ENCODE measurements at places on chromosomes 12 and 14.

DNA sequence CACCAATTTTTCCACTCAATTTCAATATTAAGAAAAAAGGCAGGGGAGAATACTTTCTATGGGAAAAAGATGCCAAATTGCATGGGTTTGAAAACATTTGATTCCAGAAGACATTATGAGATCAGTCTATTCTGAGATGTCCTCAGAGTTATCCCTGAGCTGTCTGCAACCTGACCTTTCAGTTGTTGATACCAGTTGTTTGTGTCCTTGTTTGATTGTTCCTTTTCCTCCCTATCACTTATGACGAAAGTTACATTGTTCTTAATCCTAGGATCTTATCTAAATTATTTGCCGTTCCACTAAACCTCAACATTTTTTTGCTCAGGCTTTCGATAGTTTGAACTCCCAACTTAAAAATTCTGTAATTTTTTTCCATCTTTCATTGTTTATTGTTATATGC, 336.3 kb upstream of the NOVA1 start:
- DNase-seq, result no peak

- DNase-seq, result no peak
Observed at GRCh38 chr12:120095736-120096135, 20.8 kb downstream of the RAB35 start.

DNA sequence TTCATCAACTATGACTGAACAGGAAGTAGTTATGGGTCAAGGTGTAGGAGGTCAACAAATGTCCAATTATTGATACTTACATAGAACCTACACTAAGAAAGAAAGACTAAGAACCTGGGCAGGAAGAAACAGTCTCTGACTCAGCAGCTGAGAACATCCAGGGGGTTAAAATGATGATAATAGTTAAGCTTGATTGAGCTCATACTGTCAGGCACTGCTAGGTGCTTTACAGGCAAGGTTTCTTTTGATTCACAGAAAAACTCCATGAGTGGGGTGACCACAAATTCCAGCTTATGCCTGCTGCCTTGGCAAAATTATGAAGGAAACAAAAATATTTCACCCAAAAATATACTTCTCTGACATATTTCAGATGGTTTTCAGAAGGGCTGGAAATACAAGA, 75.0 kb downstream of the ACADS start:
- no peak for DNase-seq

DNA sequence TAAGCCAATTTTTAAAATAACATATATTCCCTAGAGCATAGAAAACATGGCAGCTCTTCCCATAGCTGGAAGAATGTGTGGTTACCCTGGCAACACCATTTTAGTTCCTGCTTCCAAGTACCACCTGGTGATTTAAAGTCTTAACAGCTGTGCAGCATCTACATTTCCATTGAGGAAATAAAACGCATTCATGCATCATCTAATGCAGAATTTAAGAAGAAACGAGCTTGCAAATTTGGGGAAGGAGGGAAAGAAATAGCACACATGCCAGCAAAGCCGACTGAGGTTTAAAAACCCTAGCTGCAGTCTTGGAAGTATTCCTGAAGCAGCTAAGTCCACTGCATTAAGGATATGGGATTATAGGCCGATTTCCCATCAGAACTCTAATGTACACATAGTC, 22.8 kb upstream of the SLC38A2 start:
- DNase-seq, result no peak

- DNase-seq, result no peak
Observed at GRCh38 chr14:79781882-79782281, 429.4 kb downstream of the DIO2 start.

DNA sequence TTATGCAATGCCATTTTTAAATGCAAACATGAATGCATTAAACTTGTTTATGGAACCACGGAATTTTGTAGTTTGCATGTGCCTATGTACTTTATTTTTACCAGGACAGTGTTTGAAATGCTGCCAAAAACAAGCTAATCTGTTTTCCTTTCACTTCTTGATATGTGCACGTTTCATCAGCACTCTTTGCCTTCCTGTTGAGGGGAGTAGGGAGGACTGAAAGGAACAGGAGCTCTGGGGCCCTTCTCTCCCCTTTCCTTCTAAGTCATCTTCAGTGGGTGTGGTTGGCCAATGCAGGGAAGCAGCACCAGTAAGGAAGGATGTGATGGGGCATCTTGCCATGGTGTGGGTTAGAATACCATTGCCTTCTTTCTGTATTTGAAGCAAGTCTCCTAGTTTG, 12.1 kb upstream of the PPP4R4 start:
- no peak for DNase-seq

DNA sequence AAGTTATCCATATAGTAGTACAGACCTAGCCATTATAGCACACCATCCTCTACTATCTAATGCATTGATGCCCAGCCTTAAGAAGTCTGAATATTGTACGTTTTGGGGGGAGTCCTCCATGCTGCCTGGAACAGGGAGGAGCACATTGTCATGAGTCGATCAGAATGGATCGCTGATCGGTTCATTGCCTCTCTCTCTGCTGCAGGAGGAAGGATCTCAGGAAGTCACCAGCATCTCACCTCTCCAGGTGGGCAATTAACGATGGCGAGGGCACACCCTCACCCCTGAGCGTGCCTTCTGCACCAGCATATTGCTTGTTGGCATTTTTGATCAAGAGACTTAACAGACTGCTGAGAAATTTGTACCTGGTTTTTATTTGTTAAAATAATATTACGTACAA, 11.5 kb downstream of the CCND2 start:
- DNase-seq, result no peak

DNA sequence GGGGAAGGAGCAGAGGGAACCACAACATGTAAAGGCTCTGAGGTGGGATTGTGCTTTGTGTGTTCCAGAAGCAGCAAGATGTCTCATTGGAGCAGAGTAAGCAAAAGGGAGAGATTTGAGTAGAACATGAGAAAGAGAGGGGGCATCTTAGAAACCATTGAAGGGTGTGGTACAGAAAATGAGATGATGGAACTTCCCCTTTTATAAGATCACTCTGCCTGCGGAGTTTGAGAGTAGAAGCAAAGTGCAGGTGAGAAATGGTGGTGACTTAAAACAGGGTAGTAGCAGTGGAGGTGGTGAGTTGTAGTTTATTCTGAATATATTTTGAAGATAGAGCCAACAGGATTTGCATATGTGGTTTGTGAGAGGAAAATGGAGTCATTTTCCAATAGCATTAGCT, 56.0 kb downstream of the FBXO34 start:
- DNase-seq, result no peak

DNA sequence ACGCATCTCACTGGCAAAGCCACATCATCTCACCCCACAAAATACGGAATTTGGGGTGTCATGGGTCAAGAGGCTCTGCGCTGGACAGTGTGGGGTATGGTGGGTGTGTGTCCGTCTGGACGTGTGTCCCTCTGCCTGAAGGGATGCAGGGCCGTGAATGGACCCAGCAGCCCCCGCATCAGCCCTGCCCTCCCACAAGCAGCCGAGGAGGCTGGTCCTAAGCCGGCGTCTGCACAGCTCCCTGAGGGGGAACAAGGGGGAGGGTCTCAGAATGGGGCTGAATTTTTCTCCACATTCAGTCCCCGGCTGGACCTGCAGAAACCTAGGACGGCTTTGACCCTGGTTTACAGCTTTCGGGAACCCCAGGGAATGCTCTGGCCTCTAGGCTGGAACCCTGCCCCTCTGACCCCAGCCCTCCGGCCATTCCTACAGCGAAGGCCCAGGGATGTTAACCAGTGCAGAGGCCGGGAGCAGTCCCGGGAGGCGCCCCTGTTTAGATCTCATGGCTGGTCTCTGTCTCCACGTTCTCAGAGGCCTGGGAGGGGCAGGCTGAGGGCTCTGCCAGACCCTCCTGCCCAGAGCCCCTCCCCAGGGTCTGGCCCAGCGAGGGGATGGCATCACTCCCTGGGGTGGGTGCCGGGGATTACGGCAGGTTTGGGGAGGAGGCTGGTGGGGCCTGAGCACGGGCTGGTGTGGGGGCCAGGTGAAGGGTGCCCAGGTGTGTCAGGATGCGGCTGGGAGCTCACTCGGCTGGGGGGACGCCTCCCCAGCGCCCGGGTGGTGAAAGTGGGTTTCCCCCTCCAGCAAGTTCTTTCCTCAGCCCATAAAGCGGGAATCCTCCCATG, 156.5 kb upstream of the C14orf180 start:
- no peak for DNase-seq

DNA sequence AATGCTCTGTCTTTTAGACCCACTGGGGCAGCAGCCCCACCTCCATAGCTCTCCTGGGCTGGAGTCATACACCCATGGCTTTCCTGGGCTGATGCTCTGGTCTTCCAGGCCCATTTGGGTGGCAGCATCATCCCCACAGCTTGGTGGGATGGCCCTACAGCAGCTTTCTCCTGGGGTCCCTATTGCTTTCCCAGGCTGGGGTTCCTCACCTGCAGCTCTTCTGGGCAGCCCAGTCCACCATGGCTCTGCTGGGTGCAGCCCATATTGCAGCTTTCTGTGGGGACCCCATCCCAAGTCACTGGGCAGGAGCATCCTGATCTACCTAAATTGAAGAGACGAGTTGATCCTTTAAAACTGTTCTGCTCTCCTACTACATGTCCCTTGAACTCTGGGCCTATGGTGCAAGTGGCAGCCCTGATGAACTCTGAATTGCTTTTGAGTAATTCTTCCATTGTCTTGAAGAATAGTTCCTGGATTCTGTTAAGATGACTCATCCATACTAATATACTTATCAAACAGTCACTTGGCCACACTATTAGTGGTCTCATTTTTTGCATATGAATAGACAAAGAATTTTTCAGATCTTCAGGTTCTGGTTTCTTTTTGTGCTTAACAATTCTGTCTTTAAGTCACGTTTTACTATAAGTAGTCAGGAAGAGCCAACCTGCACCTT, 390.1 kb downstream of the DPF3 start:
- DNase-seq, result no peak

DNA sequence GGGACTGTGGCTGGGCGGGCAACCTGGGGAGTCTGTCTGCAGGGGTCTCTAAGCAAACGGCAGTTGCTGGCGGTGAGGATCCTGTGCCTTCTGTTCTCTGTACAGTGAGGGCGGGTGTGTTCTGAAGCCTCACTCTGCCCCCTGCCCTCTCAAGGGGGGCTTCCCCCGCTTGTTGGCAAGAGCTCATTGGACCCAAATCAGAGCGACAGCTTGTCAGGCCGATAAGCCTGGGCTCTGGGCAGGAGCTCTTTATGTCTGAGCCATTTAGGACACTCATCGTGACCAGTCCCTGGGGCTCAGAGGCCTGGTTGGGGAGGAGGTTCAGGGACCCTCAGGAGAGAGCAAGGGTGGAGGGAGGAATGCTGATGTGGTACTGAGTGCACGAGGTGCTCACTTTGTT, 136.0 kb downstream of the TSPAN9 start:
- peak; percentile 89 for DNase-seq

- DNase-seq, result no peak
Observed at GRCh38 chr12:22624548-22624869, 462 bp upstream of the ETNK1 start.

DNA sequence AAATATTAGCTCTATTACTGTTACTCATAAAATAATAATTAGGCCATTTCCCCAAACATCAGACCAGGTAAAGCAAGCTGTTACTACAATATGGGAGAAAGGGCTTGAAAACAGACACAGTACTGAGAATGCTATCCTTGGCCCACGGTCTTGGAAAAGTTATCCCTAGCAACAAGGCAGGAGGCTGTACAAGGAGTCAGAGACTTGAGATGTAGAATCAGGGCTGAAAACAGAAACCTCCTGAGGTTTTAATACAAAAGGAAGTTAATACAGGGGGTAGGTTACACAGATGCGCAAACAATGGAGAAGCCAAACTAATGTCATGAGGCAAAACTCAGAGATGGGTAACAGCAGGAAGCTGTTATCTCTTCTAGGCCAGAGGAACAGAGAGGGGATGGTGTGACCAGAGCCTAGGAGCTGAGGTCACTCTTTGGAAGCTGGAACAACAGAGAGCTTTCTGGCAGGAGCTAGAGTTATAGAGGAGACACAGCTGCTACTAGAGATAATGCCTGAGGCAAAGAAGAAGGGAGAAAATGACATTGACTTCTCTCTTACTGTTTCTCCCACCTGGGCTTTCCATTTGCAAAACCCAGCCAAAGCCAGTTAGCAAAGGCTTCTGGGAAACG, 248.8 kb downstream of the SUDS3 start:
- DNase-seq, result no peak

DNA sequence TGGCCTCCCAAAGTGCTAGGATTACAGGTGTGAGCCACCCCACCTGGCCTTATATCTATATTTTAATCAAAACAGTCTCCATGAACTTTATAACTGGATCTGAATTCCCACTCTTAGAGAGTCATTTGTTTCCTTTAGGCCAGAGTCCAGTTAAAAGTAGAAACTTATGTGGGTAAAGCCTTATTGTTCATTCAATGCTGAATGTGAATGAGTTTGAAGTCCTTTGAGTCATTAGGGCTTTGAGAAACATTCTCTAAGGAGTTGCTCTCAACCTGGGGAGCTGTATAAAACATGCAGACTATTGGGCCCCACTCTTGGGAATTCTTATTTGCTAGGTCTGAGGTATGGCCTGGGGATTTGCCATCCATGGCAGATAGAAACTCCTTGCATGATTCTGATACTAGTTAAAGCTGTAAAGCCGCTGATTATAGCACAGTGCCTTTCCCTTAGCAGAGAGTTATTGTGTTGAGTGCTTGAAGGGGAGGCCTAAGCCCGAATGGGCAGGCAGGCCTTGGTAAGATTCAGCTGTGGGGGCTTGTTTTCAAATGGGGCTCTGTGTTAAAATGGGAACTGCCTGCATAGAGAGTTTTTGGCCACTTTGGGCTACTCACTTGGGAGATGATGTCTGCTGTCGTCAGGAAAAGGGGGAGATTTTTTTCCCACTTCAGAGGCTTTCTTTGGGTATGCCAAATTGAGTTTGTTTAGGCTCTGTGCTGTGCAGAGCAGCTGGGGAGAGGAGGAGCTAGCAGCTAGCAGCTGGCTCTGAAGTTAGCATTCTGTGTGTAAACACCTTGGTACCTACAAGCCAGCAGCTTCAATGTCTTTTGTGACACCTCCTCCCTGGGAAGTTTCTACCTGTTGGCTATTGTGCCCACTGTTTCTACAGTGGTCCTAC, 117.5 kb downstream of the DACT1 start:
- DNase-seq, result no peak

DNA sequence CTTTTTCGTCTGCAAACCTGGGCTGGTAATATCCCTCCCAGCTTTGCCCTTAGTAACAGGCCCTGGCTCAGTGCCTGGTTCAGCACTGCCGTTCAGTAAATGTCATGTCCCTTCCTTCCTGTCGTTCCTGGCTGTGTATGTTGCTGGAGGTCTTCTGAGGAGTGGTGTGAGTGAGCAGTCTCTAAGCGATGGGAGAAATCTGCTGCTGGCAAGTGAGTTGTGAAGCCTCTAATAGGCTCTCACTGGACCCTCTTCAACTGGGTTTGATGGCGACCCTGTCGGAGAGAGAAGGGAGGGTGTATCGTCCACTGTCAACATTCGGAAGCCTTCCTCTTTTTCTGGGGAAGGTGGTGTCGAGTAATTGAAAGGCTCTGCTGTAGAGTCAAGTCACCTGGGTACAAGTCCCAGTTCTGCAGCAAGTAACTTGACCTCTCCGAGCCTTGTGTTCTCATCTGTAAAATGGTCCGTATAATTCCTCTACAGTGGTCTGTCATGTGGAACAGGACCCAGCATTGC, 62.8 kb downstream of the HRK start:
- peak; percentile 30 for DNase-seq

DNA sequence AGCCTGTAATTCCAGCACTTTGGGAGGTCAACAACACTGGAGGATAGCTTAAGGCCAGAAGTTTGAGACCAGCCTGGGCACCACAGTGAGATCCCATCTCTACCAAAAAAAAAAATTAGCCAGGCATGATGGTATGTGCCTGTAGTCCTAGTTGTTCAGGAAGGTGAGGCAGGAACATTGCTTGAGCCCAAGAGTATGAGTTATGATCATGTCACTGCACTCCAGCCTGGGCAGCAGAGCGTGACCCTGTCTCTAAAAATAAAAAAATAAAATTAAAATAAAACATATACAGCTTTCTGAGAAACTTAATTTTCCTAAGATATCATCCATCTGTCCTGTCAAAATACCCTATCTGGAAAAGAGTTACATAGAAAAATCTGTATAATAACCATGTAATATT, 38.9 kb downstream of the EML5 start:
- DNase-seq, result no peak

Measured in cerebellum (tissue), 4 donors.